ENCODE measurements at places on chromosomes 1 and 21.

GRCh38 chr1:168100315-168101002 is 36.3 kb downstream of the GPR161 start:
- DNase-seq, result peak; percentile 80

GRCh38 chr1:31297277-31298247 is 730 bp downstream of the ZCCHC17 start:
- peak; percentile 37 for DNase-seq

DNA sequence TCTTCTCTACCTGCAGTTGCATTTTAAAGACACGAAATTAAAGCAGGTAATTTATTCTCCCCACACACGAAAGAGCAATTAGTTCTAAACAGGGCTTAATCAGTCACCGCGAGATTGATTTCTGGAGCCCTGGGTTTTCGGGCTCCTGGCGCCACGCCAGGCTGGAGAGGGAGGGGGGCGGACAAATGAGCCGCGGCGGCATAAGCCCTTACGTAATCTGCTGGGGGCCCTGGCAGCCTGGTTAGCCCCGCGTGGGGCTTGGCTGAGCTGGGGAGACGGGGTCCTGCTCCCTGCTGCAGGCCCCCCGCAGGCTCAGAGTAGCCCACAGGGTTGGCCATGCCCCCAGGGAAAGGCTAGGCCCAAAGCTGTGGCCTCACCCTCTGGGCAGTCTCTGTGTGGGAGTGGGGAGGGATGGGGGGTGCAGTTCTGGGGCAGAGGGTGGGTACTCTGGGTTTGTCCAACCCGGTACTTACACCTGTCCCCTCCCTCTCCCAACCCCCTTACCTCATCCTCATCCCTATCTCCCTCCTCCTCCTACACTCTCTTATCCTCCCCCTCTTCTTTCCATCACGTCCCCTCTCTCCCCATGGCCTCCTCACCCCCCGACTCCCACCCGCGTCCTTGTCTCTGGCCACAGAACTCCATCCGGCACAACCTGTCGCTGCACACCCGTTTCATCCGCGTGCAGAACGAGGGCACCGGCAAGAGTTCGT is 19.9 kb downstream of the FOXO6 start:
- DNase-seq, result peak; percentile 67

GRCh38 chr1:43206600-43207228 is 34.6 kb downstream of the CFAP57 start:
- DNase-seq, result peak; percentile 91

GRCh38 chr21:45056296-45056904 is 18.0 kb upstream of the ADARB1 start:
- DNase-seq, result no peak

GRCh38 chr1:104706631-104707147 is 957.0 kb downstream of the AMY1C start:
- no peak for DNase-seq

DNA sequence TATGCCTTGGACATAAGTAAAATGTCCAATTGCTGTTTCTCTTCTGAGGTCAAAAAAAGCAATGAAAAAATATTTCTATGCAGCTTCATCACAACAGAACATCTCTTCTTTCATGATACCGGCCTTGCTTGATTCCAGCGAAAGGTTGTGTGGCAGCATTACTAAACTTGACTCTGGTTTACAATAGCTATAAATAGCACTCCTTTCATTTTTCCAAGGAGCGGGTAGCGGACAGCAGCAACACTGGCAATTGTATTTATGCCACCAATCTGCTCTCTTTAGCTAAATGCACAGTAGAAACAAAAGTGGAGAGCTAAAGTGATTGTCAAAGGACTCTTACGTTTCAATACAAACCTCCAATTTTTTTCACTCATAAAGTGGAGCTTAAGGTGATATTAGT is 7.5 kb upstream of the DAB1 start:
- DNase-seq, result peak; percentile 26

DNA sequence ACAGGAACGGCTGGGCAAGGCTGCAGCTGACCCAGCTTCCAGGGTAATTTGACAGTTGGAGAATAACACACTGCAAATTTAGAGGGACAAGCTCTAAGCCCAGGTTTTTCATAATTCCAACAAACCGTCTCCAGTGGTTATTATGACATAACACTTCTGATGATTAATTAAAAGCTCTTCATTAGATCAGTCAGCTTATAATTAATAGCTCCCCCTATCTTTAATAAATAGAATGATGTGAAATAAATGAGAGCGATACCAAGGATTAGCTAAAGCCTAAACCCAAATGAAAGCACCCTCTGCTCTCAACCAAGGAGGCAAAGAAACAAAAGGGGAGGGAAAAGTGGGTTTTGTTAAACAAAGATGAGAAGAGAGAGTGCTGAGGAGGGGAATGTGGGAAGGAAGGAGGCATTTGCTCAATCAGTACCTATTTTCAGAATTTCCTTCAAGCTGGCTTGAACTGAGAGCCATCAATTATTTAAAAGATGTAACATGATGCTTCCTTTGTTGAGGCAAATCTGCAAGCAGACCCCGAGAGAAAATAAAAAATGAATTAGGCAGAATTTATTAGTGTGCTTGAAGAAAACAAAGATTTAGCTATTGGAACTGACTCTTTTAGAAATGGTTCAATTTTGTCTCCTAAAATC is 221.8 kb upstream of the ESRRG start:
- no peak for DNase-seq

DNA sequence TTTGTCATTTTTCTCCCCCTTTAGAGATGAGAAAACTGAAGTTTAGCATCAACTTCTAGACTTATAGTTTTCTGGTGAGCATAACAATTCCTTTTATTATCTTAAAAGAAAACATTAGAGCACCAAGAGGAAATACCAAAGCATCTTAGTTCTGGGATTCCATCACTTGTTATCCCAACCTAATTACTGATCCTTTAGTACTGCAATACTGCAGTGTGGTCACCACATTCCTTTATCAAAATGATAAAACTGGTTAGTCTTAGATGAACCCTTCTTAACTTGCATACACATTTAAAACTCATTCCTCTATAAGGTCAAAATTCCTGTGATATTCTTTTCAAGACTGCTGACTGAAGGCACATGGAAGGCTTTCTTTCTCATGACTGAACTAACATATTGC is 23.1 kb downstream of the SOD1 start:
- DNase-seq, result peak; percentile 16

GRCh38 chr1:33819913-33820311 is 44.0 kb upstream of the HMGB4 start:
- DNase-seq, result no peak

DNA sequence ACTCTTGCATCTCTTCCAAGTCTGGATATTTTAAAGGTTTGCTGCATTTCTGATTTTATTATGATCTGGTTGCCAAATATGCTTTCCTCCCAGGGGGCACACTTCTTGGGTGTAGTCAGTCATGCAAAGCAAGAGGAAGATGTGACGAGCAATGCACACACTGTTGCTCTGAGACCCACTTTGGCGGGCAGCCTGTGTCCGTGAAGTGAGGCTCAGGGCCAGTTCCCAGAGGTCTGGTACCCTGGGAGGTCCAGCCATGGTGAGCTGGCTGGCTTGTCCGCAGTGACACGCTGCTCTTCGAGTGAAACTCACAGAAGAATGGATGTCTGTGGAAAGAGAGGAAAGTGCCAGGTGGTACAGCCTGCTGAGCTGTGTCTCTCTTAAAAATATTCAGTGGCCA is 52.8 kb upstream of the EDN2 start:
- peak; percentile 50 for DNase-seq

DNA sequence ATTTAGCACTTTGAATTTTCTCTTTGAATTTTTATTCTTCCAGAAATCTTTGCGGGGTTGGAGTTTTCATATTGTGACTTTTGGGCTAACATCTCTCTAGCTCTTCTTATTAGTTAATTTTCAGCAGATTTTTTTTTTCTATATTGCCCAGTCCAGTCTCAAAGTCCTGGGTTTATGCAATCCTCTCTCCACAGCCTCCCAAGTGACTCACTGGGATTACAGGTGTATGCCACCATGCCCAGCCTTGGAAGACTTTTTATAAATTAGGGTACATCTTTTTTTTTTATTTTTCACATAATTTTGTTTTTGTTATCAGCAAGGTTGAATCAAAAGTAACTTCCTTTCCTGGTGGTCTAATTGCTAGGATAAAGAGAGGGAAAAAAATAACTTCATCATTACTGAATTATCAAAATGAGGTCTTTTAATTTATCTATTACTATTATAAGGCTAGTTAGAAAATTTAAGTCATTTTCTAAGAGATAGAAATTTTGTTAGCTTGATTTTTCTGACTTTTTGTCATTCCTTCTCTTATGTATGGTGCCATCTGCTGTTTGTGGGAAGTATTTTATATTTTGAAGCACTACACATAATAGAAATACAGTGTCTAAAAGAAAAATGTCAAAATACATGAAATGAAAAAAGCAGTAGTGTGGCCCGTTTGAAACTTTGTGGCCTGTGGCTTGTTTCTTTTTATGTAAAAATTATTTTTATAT is 273.4 kb upstream of the CACYBP start:
- DNase-seq, result peak; percentile 53

- no peak for DNase-seq
Measured at GRCh38 chr1:151292207-151293030, 10.3 kb downstream of the ZNF687 start.

DNA sequence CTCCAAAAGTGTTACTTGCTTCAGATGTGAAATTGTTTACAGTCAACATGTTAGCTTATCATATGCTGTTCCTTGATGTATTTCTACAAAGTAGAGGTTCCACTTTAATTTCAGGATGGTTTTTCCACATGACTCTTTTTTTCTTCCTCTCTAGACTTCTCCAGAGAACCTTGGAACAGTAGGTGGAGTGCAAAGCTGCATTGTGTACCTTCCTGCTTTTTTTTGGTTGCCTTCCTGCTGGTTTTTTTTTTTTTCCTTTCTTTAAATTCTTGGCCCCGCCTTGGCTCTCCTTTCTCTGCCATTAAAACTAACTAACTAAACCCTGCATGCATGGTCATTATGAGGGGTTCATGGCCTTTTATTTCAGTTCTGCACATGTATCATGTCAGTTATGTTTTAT is 48.2 kb upstream of the RCC1 start:
- no peak for DNase-seq

DNA sequence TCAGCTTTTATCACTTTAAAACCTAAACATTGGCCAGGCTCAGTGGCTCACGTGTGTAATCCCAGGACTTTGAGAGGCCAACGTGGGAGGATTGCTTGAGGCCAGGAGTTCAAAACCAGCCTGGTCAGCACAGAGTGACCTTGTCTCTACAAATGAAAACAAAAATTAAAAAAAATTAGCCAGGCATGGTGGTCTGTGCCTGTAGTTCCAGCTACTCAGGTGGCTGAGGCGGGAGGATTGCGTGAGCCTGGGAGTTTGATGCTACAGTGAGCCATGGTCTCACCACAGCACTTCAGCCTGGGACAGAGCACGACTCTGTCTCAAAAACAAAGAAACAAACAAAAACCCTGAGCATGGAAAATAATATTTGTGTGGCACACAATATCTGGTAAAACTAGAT is 143.5 kb upstream of the HNRNPU start:
- DNase-seq, result no peak

DNA sequence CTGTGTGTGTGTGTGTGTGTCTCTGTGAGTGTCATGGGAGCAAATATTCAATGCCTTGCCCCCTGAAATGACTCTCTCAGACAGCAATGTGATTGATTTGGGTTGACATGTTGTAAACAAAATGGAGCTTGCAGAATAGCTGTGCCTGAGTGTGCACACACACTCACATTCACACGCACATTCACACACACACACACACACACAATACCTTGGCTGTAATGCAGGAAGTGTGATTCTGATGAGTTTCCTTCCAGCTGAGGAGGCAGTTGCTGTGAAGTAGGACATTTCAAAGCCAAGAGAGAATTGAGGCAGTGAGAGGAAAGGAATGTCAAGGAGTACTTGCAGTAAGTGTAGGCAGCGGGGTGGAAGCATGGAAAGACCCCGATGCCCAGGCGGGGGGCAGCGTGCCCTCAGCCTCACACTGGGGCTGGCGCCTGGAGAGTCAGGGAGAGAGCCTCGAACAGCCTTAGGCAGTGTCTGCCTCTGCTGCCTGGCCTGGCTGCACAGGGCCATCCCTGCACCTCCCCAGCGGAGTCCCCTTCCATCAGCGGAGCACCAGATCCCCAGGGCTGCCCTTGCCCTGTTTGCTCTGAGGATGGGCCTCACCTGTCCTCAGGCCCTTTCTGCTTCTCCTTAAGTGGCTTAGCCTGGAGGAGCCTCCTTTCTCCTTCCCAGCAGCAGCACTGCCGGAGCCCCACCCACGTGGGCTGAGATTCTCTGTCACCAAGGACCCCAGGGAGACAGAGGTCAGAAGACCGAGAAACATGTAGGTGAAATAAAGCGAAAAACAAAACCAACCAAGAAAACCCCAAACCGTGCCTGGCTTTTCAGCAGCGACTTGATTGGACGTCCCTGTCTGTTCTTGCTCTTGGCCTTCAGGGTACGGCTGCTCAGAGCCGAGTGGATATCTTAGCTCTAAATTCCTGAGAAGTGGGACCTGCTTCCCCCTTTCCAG is 9.2 kb downstream of the VASH2 start:
- no peak for DNase-seq

GRCh38 chr1:226447932-226448665 is 40.2 kb upstream of the PARP1 start:
- DNase-seq, result peak; percentile 25

GRCh38 chr1:17198476-17199258 is 6.3 kb upstream of the PADI1 start:
- DNase-seq, result no peak

DNA sequence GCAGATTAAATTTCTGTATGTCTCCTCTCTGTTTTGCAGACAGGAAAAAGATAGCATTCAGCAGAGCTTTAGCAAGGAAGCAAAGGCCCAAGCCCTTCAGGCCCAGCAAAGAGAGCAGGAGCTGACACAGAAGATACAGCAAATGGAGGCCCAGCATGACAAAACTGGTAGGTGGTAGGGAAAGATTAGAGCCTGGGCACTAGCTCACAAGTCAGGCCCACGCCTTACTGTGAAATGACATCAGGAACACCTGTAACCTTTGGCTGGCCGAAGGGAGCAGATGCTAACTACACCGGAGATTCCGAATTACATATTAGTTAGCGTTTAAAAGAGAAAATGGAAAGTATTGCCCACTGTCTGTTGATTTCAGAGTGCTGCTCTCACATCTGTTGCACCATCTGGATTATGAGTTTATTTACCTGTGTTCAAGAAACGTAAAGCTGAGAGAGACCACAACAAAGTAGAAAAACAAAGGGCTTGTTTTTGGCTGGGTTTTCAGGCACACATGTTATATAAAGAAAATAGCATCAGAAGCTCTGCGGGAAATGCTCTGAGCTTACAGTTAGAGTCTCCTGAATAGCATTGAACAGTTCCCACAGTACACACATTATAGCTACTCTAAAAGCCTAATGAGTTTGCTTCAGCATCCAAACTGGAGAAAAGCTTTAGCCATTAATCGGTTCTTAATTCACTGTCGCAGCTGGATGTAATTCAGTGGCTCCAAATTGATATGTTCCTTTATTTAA is 160.0 kb downstream of the SDCCAG8 start:
- no peak for DNase-seq

GRCh38 chr21:17449701-17450100 is 63.1 kb upstream of the CXADR start:
- DNase-seq, result no peak
